CD4-positive, alpha-beta T cell treated with Interleukin-4 for 1 hour (primary cell): ENCODE measurements at places on chromosomes 12 and 14.
A peak's percentile ranks its signal among the peaks of the same experiment; 100 is the strongest.

DNA sequence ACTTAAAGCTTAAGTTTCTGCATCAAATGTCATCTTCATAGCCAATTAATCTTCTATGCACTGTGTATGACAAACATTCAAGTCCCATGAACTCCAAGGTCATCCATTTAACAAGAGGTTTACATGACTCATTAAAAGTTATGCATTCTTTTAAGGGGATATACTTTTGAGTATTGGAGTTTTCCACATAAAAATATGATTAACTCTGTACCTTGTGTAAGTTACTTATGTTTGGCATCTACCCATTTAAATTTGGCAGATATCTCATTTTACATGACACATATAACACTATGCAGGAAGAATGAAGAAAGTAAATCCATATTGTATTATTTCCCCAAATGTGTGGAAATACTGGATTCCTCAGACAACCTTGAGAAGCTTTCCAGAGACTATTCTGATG, 240.2 kb downstream of the PAX9 start:
- DNase-seq, result no peak

DNA sequence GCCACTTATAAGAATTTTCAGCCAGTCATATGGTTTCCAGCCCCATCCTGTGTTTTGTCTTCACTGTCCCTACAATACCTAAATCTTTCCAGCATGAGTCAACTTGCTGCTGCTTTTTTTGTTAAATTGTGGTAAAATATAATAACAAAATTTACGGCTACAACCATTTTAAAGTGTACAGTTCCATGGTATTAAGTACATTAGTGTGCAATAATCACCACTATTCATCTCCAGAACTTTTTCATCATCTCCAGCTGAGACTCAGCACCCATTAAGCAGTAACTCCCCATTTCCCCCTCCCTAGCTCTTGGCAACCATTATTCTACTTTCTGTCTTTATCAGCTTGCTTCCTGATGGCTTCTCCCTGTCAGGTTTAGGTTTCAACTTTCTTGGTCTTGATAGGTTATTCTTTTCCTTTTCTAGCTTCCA, 39.1 kb downstream of the FRS2 start:
- DNase-seq, result no peak

DNA sequence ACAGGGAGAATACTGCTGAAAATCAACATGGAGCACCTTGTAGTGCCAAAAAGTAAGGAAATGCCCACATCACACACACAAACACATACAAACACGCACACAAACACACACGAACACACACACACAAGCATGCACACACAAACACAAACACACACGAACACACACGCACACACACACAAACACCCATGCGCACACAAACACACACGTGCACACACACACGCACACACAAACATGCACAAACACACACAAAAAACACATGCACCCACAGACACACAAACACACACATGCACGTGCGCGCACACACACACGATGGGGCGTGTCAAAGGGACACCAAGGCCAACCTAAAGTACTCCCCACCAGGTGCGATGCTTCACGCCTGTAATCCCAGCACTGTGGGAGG, 61.7 kb upstream of the C14orf180 start:
- DNase-seq, result no peak

DNA sequence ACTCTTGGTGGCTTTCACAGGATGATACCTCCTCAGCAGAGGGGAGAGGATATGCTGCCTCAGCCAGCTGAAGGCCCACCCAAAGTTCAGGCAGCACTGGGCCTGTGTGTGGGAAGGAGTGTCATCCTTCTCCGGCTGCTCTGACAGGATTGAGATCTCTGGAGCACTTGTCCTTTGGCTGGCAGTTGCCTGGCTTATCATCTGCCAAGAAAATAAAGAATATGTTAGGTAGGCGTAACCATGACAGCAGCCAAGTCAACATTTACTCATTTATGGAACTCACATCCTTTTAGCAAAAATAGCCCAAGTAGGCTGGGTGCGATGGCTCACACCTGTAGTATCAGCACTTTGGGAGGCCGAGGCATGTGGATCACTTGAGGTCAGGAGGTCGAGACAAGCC, 68.5 kb downstream of the PPFIBP1 start:
- no peak for DNase-seq

GRCh38 chr14:91947475-91948184, at the start of gene FBLN5:
FBLN5 (minus strand) TSS chr14:91947694; CDS start chr14:91947229, 465 bp downstream.
- DNase-seq, result peak; percentile 13

- DNase-seq, result no peak
Observed at GRCh38 chr14:33062476-33062875, 123.8 kb downstream of the NPAS3 start.

- no peak for DNase-seq
Observed at GRCh38 chr14:33315721-33316120, 377.0 kb downstream of the NPAS3 start.

DNA sequence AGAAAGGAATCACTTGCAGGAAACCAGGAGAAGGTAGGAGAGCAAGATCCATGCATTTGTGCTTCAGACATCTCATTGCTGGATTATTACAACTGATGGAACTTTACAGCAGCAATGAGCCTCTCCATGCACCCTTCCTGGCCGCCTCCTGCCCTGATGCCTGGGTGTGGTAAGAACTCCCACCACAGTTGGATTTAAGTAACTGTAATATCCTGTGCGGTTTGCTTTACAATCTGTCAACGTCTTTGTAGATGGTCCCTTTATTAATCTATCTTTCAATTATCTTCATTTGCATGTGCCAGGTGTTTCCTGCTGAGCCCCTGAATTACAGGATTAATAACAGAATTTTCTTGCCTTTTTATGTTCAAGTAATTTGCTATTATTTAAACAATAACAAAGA, 1300.5 kb upstream of the TMEM132C start:
- no peak for DNase-seq

- DNase-seq, result no peak
Observed at GRCh38 chr12:109695961-109696461, 17.6 kb upstream of the FAM222A start.

GRCh38 chr12:122040579-122041386, 19.1 kb downstream of the BCL7A start:
- DNase-seq, result no peak

- DNase-seq, result no peak
Observed at GRCh38 chr12:122856999-122857671, 21.9 kb downstream of the HIP1R start.

- no peak for DNase-seq
Observed at GRCh38 chr12:83153177-83153576, 466.5 kb downstream of the TMTC2 start.

GRCh38 chr12:114439817-114440216, 33.9 kb upstream of the TBX5 start:
- no peak for DNase-seq

DNA sequence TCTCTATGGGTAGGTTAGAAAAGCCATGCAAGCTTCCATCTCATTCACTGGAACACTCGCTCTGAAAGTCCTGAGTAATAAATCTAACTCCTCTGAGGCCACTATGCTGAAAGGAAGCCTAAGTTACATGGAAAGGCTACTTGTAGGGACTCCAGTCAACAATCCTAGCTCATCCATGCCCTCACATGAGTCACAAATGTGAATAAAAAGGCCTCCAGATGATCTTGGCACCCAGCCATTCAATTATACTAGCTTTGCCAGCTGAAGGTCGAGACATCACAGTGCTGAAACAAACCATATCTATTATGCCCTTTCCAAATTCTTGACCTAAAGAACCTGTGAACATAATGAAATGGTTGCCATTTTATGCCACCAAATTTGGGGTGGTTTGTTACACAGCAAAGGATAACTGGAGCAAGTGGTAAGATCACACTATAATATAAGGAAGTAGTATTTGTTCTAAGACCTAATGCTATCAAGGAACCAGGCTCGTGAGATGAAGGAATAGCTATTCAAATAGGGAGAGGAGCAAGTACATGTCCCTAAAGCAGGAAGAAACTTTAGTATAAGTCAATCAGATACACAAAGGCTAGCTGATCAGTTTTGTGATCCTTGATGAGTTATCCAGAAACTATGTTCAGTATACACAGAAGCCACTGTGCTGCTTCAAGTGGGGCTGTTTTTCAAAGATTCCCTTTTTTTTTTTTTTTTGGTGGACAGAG, 142.1 kb downstream of the MED13L start:
- no peak for DNase-seq

GRCh38 chr14:24339284-24340151, at the start of gene RIPK3:
RIPK3 (minus strand) TSS chr14:24339991; CDS start chr14:24339826, 165 bp downstream.
- DNase-seq, result peak; percentile 67
